ENCODE measurements at places on chromosomes 5 and 9.

- DNase-seq: no peak
Observed at GRCh38 chr5:156367597-156367996, 40.6 kb downstream of the SGCD start.

- DNase-seq: no peak
Observed at GRCh38 chr9:86093788-86094555, 5.4 kb downstream of the GOLM1 start.

- no peak for DNase-seq
Observed at GRCh38 chr9:111940697-111941096, 44.1 kb downstream of the UGCG start.

GRCh38 chr5:59810041-59810440 is 83.5 kb downstream of the PDE4D start:
- peak; percentile 41 for DNase-seq

GRCh38 chr5:157370967-157371366 is 89.0 kb upstream of the NIPAL4 start:
- DNase-seq: no peak

DNA sequence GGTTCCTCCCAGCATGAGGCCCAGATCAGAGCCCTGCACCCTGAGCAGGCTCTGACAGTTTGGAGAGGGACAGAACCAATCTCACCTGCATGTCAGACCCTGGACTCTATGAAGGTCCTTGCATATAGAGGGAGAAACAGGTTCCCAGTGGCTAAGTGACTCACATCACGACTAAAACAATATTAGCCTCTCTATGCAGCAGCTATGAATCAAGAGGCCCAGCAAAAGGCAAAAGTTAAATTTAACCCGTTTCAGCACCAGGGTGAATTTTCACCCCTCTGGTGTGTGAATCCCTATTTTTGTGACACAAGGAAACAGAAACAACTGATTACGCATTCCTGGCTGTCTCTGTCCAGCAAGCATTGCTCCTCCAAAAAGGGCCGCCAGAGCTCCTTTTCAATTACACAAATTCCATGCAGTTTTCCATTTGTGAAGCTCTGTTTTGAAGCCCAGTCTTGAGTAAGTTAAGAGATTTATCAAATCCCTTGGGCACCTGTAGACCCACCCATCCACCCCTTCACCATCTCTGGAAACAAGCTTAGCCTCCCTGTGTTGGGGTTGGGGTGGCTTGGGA is 136.6 kb downstream of the GABBR2 start:
- no peak for DNase-seq

DNA sequence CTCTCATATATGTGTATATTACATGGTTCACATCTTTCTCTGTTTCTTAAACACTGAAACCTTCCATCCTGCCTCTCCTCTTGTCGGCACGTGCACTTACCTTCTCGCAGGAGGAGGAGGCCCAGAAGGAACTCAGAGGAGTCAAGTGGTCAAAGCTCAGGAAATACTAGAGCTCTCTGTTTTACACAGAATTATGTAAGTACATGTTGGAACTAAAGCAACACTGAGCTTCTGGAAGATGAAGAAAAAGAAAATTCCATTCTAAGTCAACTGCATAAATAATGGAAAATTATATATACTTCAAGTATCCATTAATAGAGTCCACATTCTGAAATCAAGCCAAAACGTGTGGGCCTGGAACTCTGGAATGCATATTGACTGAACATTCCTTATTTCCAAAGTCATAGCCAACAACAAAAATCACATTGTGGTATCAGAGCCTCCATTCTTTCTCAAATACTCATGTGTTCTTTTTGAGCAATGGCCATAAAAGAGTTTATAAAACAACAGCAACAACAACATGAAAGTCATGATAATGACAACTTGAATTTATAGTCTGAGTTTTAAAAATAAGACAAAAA is 121.5 kb upstream of the RAI14 start:
- no peak for DNase-seq

DNA sequence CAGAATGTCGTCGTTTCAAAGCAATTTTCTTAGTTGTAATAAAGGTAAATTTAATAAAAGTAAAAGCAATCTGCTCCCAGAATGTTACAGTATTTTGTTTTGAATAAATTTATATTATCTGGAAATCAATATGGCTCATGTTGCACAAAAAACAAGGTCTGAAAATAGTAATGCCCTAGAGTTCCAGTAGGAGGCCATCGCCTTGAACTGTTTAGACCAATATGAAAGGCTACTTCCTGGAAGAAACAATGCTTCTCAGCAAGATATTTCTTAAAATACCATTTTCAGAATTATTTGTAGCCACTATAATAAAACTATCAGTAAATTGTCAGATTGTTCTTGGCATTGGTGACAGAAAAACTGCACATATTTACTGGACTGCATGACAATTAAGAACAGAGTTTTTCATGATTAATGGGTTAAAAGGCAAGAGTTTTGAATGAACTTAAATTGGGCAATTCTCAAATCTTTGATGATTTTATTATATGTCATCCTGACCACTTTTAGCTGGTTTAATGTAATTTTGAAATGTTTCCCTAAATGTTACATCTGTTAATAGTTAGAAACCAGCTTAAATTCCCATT is 153.2 kb downstream of the COMMD10 start:
- DNase-seq: no peak

All from AML-193 (cell line).